NB4 (cell line): ENCODE measurements at places on chromosomes 11 and 22.

DNA sequence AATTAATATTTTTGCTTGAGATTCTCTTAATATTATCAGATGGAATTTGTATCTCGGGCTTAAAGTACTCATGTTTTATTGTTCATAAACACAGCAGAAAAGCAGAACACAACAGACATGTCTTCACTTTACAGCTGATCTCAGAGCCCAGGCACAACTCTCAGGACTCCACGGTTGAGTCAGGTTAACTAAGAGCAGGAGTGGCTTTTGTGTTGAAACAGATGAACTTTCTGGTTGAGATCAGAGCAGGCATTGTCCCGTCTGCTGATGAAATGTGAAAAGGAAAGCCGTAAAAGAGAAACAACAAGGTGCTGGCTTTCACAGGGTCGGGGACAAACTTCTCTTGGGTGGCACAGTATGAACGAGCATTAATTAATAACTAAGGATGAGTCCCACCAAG, 49.0 kb downstream of the JHY start:
- DNase-seq = no peak

DNA sequence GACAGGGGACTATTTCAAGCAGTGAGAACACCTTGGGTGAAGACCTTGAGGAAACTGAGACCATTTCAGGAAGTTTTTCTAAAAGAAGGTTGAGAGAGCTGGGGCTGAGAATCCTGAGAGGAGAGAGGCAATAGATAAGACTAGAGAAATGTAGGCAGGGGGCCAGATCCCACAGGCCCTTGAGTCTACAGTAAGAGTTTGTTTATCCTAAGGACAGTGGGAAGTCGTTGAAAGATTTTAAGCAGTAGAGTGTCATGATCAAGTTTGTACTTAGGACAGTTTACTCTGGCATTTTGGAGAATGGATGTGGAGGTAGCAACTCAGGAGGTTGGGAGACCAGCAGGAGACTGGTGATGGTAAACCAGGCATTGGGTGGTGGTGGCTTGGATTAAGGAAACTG, 17.1 kb downstream of the HSD17B12 start:
- no peak for DNase-seq

- DNase-seq = peak; percentile 89
Observed at GRCh38 chr11:65429724-65430405, 7.3 kb downstream of the NEAT1 start.

GRCh38 chr22:20774882-20775281, 969 bp downstream of the SERPIND1 start:
- no peak for DNase-seq

DNA sequence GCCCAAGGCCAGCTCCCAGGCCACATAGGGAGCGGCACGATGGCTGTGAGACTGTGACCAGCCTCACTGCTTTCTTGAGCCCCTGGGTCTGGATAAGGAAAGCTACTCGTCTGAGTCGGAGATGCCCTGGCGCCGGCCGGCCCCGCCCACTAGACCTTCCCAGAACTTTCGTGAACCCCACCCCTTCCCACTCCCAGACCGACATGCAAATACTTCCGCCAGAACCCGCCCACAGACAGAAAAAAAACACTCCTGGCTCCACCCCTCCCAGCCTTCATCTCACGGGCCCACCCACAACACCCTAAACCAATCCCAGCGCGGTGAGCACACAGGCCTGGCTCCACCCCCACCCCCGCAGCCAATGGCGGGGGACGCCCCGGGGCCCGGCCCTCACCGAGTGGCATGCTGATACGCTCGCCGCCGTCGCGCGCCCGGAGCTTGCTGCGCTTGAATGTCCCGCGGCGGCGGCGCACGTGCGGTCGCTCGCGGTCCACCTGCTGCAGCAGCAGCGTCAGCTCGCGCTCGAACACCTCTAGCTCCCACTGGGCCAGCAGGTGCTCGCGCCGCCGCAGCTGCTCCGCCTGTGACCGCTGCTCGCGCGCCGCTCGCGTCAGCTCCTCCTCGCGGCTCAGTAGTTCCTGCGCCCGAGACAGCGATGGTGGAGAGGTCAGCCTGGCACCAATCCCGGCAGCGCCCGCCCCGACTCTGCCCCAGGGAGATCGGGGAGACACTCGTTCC, 7.0 kb downstream of the MAP3K11 start:
- peak; percentile 39 for DNase-seq
